ENCODE measurements at places on chromosomes 7 and 10. TPM values are rescaled to one million over a fixed set of nuclear protein-coding genes. Genes with fewer than 3 reads are reported as not detected.

CYP26A1 gene
- not detected for total RNA-seq

SPDYE11 gene
- total RNA-seq, result not detected

VPS37D gene
- total RNA-seq, result 1.3 TPM

VWDE gene
- total RNA-seq, result 3.1 TPM

SLF2 gene
- total RNA-seq, result 16.4 TPM

TWIST1 gene
- not detected for total RNA-seq

ABCC2 gene
- 0.71 TPM for total RNA-seq

SLC26A4 gene
- 0.68 TPM for total RNA-seq

HTR5A gene
- not detected for total RNA-seq

CTBP2 gene
- 110 TPM for total RNA-seq

PPRC1 gene
- 35.0 TPM for total RNA-seq

KIN gene
- total RNA-seq, result 5.9 TPM

LRGUK gene
- total RNA-seq, result 0.34 TPM

PRPS1L1 gene
- not detected for total RNA-seq

PRSS37 gene
- not detected for total RNA-seq

UCMA gene
- not detected for total RNA-seq

CLEC5A gene
- not detected for total RNA-seq

HKDC1 gene
- 2.4 TPM for total RNA-seq

VSTM4 gene
- total RNA-seq, result not detected

ZNF503 gene
- 11.7 TPM for total RNA-seq
